ENCODE measurements at places on chromosomes 3 and 15.

- no peak for DNase-seq
Observed at GRCh38 chr15:55589287-55589686, 1.1 kb upstream of the PYGO1 start.

DNA sequence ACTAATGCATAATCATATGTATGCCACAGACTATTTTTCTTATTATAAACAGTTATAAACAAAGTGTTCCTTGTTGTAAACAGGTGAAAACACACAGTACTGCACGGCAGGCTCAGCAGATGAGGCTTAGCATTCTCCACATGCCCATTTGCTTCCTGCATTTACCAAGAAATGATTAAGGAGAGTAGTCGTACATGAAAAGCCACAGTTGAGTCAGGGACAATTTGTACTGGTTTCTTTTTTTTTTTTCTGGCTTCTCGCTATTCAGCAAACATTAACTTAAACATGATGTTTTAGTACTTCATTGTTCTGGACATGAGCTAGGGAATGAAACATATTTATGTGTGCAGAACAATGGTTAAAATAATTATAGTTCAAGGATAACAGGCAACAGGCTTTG is 63.4 kb downstream of the GHSR start:
- no peak for DNase-seq

GRCh38 chr3:194661946-194662345 is 10.0 kb downstream of the LSG1 start:
- DNase-seq, result no peak

DNA sequence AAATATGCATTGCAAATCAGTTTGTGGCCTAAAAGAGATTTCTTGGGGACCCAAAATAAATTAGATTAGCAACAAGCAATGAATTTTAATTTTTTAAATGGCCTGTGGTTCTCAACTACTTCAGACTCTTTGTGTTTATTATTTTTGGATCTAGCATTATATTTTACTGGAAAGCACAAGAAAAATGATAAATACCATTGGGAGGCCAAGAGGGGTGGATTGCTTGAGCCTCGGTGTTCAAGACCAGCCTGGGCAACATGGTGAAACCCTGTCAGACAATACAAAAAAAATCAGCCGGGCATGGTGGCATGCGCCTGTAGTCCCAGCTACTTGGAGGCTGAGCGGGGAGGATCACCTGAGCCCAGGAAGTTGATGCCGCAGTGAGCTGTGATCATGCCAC is 13.6 kb downstream of the LACTB start:
- no peak for DNase-seq

- no peak for DNase-seq
Observed at GRCh38 chr15:66981771-66982170, 83.6 kb upstream of the SMAD3 start.

DNA sequence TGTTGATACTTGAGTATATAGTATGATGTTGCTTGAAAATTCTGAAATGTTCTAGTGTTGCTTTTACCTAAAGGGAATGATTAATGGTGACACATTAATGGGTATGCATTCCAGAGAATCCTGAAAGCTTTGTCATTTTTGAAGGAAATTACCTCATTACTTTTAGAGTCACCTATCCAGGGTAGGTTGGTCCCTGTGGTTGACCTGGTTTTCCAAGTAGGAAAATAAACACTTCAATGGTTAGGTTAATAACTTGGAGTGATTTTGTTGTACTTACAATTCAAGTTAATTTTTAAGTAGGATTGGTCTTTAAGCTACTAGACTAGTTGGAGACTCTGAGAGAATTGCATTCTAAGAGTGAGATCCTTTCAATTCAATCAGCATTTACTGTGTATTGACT is 31.0 kb downstream of the MITF start:
- no peak for DNase-seq

DNA sequence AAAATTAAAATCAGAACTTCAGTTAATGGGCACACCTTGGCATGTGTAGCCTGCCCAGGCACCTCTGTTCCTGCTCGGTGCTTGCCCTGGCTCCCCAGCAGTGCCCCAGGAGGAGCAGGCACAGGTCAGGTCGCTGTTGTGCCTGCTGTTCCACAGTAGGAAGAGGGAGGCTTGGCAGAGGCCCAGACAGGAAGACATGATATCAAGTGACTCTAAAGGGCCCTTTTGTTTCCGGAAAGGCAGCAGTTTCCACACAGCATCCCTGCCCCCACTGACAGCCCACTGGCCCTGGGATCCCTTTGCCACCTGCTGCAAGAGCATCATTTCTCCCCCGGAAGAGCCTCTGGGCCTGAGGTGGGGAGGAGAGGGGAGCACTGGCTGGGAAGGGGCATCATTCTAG is 40.5 kb upstream of the HES1 start:
- DNase-seq, result no peak

DNA sequence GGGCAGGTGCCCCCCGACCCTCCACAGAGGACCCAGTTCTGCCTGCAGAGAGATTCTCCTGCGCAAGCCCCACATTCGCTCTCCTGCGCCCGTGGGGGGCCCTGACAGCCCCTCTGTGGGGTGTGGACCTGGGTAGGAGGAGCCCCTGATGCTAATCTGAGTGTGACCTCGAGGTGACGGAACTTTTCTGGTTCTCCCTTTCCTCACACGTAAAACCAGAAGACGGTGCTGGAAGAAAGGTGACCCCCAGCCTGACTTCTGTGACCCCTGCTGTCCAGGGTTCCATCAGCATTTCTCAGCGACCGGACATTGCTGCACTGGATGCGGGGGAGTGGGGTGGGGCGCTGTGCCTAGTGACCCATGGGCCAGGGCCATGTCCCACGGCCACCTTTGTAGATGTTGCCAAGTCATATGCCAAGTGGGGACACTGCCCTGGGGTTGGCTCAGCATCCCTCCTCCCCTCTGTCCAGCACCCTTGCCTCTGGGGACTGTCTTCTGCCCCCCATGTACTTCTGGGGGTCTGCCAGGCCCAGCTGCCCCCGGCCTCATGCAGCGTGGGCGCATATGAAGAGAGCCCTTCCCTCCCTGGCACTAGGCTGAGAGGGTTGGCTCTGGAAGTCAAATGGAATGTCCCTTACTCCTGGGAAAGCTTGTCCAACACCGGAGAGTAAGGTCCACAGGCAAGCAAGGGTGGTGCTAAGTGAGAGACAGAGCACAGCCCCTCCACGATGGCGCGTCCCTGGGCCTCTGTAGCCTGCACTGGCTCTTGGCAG is 129.1 kb upstream of the MEF2A start:
- DNase-seq, result no peak

GRCh38 chr15:87224404-87224803 is 1032.1 kb downstream of the NTRK3 start:
- DNase-seq, result no peak

Measured in D721Med (cell line).